ENCODE measurements at places on chromosomes 11 and 22.

DNA sequence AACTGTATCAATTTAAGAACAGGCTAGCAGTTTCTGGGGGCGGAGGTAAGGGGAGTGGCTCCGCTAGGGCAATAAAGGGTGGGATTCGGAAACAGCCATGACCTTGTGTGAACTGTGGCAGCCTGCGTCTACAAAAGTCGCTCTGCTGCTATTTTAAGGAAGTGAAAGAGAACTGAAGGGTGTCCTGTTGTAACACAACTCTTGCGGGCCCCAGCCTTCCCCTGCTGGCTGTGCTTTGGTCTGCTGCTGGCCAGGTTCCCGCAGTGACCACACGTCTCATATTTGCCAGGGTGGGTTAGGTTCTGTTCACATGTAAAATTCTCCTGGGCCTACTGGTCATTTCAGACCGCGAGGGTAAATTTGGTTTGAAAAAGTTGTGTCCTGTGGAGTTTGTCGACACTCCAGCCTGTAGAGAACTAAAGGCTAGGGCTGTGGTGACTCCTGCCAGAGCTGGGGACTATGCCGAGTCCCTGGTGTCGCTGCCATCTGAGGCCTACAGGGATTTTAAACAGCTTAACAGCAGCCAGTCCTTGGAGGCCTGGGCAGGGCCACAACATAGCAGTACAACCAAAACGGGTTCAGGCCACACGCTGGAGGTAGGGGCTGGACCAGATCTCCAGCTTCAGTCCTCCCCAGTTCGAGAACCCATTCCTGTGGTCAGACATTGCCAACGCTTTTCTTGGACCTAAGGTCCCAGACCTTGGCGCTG, 1.1 kb upstream of the PPFIBP2 start:
- H3K36me3 ChIP-seq = no peaks in the 10 kb centered on the region
- H3K4me1 ChIP-seq = peaks cover 25% of the 10 kb centered on the region
- no peaks in the 10 kb centered on the region for H3K27me3 ChIP-seq
- H3K4me3 ChIP-seq = no peak overlapping the region

- H3K27me3 ChIP-seq = no peaks in the 10 kb centered on the region
- no peak overlapping the region for H3K27ac ChIP-seq
- DNase-seq = no peak
- no peaks in the 10 kb centered on the region for H3K36me3 ChIP-seq
Measured at GRCh38 chr11:74744277-74744676, 4.4 kb upstream of the RNF169 start.

GRCh38 chr22:36966851-36967540, 52.3 kb downstream of the TST start:
- H3K4me3 ChIP-seq = no peak overlapping the region
- no peak overlapping the region for H3K27ac ChIP-seq
- no peaks in the 10 kb centered on the region for H3K27me3 ChIP-seq
- H3K4me1 ChIP-seq = peaks cover 4% of the 10 kb centered on the region
- H3K36me3 ChIP-seq = no peaks in the 10 kb centered on the region
- no peak for DNase-seq

DNA sequence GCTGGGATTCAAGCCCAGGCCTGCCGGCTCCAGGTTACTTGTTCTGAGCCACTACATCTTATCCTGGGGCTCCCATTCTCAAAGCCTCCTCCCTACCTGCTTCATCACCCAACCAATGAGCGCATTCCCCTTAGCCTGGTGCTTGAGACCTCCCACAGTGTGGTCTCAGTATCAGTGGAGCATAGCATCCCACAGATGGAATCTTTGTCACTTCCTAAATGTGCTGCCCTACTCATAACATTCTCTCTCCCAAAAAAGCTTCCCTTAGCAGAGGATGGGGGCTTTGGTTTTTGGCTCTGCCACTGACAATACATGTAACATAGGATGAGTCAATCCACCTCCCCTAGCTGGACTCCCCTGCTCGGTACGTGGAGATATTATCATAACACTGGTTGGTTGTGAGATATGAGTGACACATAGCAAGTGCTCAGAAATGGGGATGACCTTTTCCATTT, 28.8 kb downstream of the TEAD1 start:
- H3K4me3 ChIP-seq = no peak overlapping the region
- no peak for DNase-seq
- no peaks in the 10 kb centered on the region for H3K36me3 ChIP-seq

DNA sequence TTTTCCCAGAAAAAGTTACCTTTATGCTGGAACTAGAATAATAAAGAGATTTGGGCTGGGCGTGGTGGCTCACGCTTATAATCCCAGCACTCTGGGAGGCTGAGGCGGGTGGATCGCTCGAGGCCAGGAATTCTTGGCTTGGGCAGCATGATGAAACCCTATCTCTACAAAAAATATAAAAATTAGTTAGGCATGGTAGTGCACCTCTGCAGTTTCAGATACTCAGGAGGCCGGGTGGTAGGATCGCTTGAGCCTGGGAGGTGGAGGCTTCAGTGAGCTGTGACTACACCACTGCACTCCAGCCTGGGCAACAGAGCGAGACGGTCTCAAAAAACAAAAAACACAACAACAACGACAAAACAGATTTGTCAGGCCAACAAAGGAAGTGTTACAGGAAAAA, 119.3 kb upstream of the OR9Q1 start:
- H3K36me3 ChIP-seq = no peaks in the 10 kb centered on the region
- DNase-seq = no peak
- no peak overlapping the region for H3K4me3 ChIP-seq
- H3K4me1 ChIP-seq = peaks cover 46% of the 10 kb centered on the region

- H3K27me3 ChIP-seq = no peaks in the 10 kb centered on the region
- no peak overlapping the region for H3K4me3 ChIP-seq
- peaks cover 52% of the 10 kb centered on the region for H3K4me1 ChIP-seq
- peak overlapping the region; percentile 87 for H3K27ac ChIP-seq
- H3K36me3 ChIP-seq = no peaks in the 10 kb centered on the region
Measured at GRCh38 chr22:40509401-40510134, 127.0 kb downstream of the MRTFA start.

Measured in transverse colon (tissue), 4 donors.